AG08395 (cell line): ENCODE measurements at places on chromosomes 7 and 10.

- no peak for DNase-seq
Measured at GRCh38 chr7:29199776-29200175, 5.2 kb downstream of the CHN2 start.

GRCh38 chr10:18098201-18098600 lies 42.0 kb upstream of the CACNB2 start:
- DNase-seq, result no peak

GRCh38 chr10:11647676-11648075 lies 36.2 kb upstream of the USP6NL start:
- DNase-seq, result no peak

DNA sequence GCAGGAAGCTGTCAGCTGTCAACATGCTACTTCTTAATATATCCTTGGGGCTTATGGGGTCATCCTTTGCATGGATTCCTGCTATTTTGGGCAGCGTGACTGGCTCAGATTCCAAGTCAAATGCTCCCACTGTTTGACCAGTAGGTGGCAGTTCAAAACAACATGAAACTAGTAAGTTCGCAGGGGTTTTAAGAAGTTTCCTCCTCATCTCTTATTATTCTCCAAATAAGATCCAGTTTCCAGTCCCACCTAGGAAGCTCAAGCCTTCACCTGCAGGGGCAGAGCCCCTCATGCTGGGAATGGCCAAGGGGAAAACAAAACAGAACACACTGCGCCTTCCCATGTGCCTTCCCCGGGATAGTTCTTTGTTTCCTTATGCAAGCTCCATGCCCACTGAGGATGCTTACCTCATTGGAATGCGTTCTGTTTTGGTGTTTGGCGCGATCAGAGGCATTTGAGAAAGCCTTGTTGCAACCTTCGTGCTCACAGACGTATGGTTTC lies 259.8 kb downstream of the GLI3 start:
- DNase-seq, result peak; percentile 61

DNA sequence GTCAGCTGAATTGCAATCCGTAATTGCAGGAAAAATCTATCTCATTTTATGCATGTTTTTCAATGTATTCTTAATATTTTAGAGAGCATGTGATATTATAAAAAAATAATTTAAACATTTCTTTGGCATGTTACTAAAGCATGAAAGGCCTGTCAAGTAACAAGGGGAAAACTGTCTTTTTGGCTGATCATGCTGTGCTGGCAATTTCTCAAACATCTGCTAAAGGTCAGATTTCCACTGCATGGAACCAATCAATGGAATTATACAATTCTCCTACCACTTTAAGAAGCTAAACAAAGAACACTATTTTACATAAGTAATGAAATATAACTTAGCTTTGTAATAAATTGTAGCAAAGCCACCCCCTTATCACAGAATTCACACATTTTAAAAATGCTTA lies 49.4 kb downstream of the JMJD1C start:
- DNase-seq, result no peak

DNA sequence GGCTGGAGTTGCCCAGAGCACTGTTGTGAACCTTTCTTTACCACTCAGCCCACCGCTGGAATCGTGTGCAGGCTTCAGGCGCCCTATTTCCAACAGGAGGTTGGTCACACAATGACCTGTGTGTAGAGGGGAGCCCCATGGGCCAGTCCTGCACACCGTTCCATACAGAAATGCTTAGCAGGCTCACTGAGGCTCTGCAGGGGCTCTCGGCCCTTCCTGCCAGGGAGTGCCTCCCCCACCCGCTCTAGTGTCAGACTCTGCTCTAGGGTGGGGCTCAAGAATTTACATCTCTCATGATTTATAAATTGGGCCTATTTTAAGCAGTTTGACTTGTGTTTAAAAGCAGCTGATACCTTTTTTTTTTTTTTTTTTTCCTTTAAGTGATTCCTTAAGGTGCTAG lies 42.0 kb downstream of the SHH start:
- DNase-seq, result no peak

- peak; percentile 41 for DNase-seq
Measured at GRCh38 chr10:122648599-122649428, 50.8 kb downstream of the C10orf120 start.

DNA sequence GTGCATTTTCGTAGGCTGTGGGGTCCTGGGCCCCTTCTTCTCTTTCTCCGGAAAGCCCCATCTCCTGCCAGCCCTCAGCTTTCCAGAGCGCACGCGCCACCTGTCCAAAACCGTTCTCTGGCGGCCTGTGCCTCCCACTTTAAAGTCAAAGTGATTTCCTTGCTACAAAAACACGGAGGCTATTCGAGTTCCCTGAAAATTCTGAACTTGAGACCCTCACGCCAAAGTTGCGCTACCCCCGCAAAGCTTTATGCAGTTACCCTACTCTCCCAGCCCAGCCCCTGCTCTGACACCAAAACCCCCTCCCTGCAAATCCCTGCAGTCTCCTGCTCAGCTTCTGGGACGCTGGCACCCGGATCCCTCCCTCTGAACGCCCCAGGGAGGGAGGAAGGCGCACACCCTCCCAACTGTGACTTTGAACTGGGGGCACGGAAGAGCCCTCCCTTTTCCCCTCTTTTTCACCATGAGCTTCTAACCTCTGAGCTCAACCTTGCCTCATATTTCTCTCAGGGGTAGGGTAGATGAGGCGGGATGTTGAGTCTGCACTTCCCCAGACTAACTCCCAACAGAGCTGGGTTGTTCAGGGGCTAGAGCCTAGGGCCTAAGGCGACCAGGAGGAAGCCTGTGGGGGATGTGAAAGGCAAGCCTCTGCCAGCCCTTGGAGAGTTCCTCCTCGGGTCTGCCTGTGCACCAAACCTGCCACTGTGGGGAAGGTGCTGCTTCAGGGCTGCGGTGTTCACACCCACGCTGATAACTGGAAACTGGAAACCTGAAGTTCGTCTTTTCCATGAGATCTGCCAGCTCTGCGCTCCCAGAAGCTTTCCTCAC lies 2.7 kb upstream of the PAX4 start:
- DNase-seq, result no peak

DNA sequence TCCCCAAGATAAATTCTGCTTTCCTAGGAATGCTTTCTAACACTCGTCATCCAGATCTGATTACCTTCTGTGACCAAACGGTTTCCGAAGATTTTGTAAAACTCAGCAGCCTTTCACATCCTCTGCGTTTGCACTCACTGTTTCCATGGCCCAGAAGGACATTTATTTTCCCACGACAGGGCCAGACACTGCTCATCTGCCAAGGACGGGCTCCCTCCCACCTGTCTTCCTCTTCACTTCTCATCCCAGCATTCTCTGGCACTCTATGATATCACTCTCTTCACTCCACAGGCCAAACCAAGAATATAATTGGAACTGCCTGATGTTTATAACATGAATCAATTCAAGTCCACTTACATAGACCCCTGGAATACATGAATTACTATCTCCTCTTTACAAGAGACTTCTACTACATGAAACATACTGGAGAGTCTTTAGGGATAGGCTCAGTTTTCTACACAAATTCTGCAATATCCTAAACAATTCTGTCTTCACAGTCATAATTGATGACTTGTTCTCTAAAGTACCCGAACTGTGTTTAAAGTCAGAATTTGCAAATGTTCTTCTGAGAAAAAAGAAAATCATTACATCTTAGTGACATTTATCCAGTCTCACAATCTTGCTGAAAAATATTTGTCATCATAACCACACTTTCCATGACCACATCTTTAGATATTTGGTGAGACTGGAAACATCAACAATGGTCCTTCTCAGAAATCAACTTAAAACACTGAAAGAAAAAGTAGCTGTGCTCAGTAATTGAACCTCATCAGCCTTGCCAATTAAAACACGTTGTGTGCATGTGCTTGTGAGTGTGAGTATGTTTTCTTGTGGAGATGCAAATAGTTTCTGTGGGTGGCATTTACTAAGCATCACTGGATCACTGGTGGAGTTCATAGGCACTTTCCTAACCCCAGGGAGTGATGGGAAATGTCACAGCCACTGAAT lies 79.5 kb upstream of the PRSS58 start:
- DNase-seq, result no peak
